ENCODE measurements at places on chromosomes 13 and 19.

DNA sequence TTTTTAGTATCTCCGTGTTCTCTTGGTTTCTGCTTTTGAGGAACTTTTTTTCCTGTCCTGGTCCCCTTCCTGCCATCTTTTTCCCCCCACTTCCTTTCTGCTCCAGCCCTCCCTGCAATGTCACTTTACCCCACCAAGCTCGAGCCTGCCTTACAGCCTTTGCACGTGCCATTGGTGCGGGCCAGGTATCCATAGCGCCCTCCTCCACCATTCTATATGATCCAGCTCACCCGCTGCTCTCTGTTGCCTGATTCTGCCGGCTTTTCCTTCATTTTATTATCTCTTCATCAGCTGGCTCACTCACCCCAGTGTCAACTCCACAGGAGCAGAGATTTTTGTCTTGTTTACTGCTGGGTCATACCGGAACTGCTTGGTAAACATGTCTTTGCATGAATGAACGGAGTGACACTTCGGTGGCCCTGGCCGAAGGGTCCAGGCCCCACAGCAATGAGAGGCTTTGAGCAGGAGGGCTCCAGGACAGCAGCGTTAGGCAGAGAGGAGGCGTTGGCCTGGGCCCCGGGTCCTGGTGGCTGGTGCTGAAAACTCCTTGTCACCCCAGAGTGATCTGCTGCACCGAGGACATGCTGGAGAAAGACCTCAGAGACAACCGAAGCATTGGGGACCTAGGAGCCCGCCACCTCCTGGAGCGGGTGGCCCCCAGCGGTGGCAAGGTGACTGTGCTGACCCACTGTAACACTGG lies 1.2 kb downstream of the MRI1 start:
- no peak for DNase-seq

- no peak for DNase-seq
These were observed 44.8 kb upstream of the FNDC3A start for GRCh38 chr13:48930918-48931317.

- DNase-seq: no peak
These were observed 10.5 kb upstream of the PLIN3 start for GRCh38 chr19:4877753-4878490.

DNA sequence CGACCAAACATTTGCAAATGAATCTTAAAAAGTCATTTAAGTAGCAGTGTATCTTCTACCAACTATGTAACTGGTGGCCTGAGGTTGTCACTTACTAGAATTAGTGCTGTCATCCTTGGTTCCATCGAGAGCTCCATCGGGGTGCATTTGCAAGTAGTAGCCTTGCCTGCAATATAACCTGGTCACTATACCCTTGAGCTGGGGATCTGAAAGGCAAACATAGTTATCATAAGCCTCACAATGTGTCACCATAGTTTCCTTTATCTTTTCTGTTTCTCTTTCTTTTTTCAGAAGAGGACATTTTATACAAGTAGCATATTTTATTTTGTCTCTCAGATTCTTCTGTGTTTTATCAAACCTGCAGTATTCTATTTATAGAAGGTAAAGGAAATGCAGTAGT lies 422.6 kb downstream of the ITGBL1 start:
- DNase-seq: no peak

GRCh38 chr19:4758659-4759058 lies 32.9 kb upstream of the FEM1A start:
- DNase-seq: no peak

Data from effector memory CD8-positive, alpha-beta T cell (primary cell).